ENCODE measurements at places on chromosomes 6 and 20. TPM values are rescaled to one million over a fixed set of nuclear protein-coding genes. Genes with fewer than 3 reads are reported as not detected.

- peaks cover 14% of the 10 kb centered on the region for H3K27me3 ChIP-seq
- peaks cover 19% of the 10 kb centered on the region for H3K4me1 ChIP-seq
- DNase-seq = no peak
These were observed 55.0 kb upstream of the DACT2 start for GRCh38 chr6:168374541-168375071.

GRCh38 chr20:56520180-56520579 lies 4.4 kb upstream of the FAM209A start:
- H3K4me1 ChIP-seq = peaks cover 5% of the 10 kb centered on the region
- no peak overlapping the region for H3K27ac ChIP-seq
- peaks cover 38% of the 10 kb centered on the region for H3K36me3 ChIP-seq
- H3K27me3 ChIP-seq = peaks cover 2% of the 10 kb centered on the region
- no peak for DNase-seq
- no peak overlapping the region for H3K4me3 ChIP-seq

- H3K27ac ChIP-seq = peak overlapping the region; percentile 86
- H3K27me3 ChIP-seq = no peaks in the 10 kb centered on the region
- peaks cover 8% of the 10 kb centered on the region for H3K36me3 ChIP-seq
- DNase-seq = no peak
- peaks cover 25% of the 10 kb centered on the region for H3K4me1 ChIP-seq
These were observed 76.7 kb downstream of the FOXC1 start for GRCh38 chr6:1686117-1687098.

DNA sequence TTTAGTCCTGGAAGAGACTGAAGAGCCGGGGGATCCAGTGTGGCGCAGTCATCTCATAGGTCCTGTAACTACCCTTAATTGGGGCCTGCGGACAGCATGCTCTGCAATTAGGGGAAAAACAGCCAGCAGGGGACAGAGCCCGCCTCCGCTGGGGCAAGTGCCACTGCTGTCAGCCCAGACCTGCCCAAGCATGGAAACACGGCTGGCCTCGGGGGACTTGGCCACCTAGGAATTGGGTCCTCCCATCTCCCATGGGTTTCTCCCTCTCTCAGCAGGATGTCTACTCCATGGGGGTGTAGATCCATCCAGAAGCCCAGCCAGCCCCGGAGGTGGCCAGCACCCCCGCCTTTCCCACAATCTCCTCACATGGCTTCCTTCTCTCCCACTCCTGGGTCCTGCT lies 3.6 kb downstream of the GHRH start:
- H3K4me1 ChIP-seq = peaks cover 27% of the 10 kb centered on the region
- no peak overlapping the region for H3K27ac ChIP-seq
- DNase-seq = no peak
- no peaks in the 10 kb centered on the region for H3K36me3 ChIP-seq
- H3K27me3 ChIP-seq = peaks cover 21% of the 10 kb centered on the region

GRCh38 chr6:133730881-133731280 lies 158.0 kb upstream of the TCF21 start:
- H3K4me3 ChIP-seq = no peak overlapping the region
- H3K36me3 ChIP-seq = no peaks in the 10 kb centered on the region
- H3K4me1 ChIP-seq = no peaks in the 10 kb centered on the region
- no peak overlapping the region for H3K27ac ChIP-seq
- no peak for DNase-seq

- H3K27ac ChIP-seq = no peak overlapping the region
- no peak overlapping the region for H3K4me3 ChIP-seq
- H3K36me3 ChIP-seq = no peaks in the 10 kb centered on the region
- DNase-seq = no peak
These were observed 3.4 kb upstream of the PTK6 start for GRCh38 chr20:63540417-63541186.

DNA sequence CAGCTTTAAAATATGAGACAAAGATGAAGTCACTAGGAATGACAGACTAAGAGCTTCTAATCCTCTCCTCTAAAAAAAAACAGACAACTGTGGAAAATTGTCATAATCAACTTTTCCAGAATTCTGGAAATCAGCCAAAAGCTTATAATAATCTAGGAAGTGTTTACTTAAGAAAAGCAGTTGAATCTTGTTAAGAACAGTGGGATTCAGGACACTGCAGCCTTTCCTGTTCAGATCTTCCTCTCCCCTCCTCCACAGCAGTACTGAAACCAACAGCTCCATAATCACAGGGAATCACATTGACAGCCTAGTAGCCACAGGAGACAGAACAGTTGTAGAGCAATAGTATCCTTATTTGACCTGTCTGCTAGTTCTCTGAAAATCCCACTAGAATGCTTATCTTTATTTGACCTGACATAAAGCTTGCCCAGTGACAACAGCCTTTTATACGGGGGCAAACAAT lies 41.6 kb downstream of the IBTK start:
- no peak for DNase-seq
- H3K36me3 ChIP-seq = peaks cover 36% of the 10 kb centered on the region
- no peaks in the 10 kb centered on the region for H3K27me3 ChIP-seq

DNA sequence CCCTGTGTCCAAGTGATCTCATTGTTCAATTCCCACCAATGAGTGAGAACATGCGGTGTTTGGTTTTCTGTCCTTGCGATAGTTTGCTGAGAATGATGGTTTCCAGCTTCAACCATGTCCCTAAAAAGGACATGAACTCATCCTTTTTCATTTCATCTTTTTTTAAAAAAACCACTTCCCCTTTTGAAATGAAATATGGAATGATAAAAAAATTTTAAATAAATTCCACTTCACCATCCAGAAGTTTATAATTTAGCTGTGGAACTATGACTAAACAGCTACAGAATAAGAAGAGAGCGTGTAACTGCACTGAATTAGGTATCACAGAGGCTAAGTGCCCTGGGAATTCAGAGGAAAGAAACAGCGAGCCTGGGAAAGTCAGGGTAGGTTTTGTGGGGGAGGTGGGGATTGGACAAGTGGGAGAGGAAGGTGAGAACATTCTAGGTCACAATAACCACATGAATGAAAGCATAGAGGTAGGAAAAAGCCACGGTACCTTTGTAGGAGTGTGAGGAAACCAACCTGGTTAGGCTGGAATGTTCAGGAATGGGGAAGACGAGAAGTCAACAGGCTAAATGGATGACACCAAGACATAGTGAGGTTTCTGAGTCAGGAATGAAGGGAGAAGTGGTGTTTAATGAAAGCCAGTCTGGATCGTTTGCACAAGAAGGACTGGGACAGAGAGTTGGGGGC lies 11.0 kb downstream of the TRIM10 start:
- DNase-seq = no peak
- no peak overlapping the region for H3K4me3 ChIP-seq
- H3K27ac ChIP-seq = no peak overlapping the region
- peaks cover 11% of the 10 kb centered on the region for H3K4me1 ChIP-seq
- H3K36me3 ChIP-seq = no peaks in the 10 kb centered on the region

DNA sequence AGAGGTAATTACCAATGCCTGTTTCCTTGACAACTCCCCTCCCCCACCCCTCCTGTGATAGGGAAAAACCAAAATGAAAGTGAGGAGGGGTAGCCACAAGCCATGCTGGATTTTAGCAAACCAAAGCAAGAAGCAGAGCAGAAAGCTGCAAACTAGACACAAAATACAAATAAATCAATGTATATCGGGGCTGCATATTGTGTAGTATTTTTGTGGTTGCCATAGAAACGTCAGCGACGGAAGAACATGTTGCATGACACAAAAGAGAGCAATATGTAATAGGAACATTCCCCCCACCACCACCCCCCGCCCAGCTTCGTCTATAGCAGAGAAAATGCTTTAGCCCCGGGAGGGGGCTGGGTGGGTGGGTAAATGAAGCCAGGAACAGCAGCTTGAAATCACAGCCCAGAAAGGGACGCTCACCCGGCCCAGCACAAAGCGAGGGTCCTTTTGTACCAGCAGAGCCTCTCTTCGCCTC lies 548 bp downstream of the AGPAT4 start:
- peaks cover 18% of the 10 kb centered on the region for H3K4me1 ChIP-seq
- H3K4me3 ChIP-seq = peak overlapping the region; percentile 94
- H3K27ac ChIP-seq = peak overlapping the region; percentile 90
- no peaks in the 10 kb centered on the region for H3K27me3 ChIP-seq

GRCh38 chr20:47320990-47321805 lies 35.3 kb downstream of the ZMYND8 start:
- H3K36me3 ChIP-seq = peaks cover 7% of the 10 kb centered on the region
- peaks cover 61% of the 10 kb centered on the region for H3K4me1 ChIP-seq
- no peaks in the 10 kb centered on the region for H3K27me3 ChIP-seq
- DNase-seq = no peak

DNA sequence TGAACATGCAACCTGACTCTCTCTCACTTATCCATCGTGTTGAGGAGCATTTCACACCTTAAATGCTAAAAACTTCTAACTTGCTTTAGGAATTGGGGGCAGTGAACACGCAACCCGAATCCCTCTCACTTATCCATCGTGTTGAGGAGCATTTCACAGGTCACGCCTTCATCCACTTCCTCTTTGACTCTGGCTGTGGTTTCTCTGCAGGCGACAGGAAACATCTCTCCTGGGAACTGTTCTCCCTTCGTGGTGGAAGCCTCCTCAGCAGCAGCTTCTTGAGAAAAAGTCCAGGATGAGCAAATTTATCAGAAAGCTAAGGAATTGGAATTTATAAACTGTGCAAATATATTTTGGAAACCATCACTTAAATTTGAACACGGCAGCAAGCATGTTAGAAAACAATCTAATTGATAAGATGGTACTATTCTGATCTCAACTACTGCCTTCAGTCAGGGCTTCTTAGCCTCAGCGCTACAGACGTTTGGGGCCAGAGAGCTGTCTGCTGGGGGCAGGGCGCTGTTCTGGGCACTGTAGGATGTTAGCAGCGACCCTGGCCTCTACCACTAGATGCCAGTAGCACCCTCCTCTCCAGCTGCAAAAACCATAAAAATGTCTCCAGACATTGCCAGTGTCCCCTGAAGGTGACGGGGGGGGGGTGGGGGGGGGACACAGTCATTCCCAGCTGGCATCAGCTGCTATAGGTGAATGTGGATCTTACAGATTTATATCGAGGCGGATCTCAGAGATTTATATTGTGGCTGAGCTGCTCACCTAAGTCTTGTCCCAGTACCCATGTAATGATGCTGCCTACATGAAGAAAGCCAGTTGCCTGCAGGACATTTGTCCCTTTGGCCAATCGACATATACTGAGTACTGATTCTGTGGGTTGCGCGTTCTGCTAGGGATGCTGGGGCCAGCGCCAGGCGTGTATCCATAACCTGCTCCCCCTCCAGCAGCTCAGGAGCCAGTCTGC lies 26.2 kb downstream of the CTCFL start:
- no peak overlapping the region for H3K27ac ChIP-seq
- H3K27me3 ChIP-seq = peaks cover 31% of the 10 kb centered on the region
- no peak overlapping the region for H3K4me3 ChIP-seq

DNA sequence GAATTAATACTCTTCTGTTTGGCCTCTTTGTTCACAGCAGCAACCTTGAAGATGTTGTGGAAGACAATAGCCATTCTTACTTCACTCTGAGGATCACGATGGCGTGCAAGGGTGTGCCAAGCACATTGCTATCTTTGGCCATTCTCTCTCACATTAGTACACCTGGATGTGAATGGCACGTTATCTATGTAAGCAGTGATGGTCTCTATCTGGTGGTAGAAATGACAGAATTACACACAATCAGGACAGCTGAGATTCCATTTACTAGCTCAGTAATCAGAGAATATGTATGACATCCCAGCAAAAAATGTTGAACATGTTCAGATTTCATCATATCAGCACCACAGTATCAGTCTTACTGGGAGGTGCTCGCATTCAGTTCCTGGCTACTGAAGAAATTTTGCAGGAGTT lies 116.2 kb downstream of the LCA5 start:
- H3K27me3 ChIP-seq = no peaks in the 10 kb centered on the region
- no peaks in the 10 kb centered on the region for H3K36me3 ChIP-seq
- H3K4me3 ChIP-seq = peak overlapping the region; percentile 2
- peak overlapping the region; percentile 86 for H3K27ac ChIP-seq

DNA sequence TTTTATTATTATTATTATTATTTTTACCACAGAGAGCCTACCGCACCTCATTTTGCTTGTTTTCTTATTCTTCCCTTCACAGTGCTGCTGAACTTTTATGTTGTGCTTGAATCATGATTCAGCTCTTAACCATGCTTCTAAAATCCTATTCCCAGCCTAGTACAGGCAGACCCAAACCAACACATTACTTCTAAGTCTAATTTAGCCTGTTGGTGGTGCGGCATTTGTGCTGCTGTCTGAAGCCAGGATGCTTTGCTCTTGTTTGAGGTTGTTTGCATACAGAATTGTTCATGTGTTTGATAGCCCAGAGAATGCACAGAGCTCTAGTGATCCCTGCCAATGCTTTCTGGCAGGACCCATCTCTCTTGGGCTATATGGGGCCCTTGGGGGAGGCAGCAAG lies 213.5 kb upstream of the KCNG1 start:
- H3K4me3 ChIP-seq = no peak overlapping the region
- H3K4me1 ChIP-seq = peaks cover 11% of the 10 kb centered on the region
- DNase-seq = no peak

GRCh38 chr6:76639941-76640340 lies 567.5 kb upstream of the IMPG1 start:
- H3K4me1 ChIP-seq = no peaks in the 10 kb centered on the region
- H3K36me3 ChIP-seq = no peaks in the 10 kb centered on the region
- H3K27ac ChIP-seq = no peak overlapping the region

GRCh38 chr6:169070506-169071176 lies 183.0 kb downstream of the THBS2 start:
- no peak overlapping the region for H3K27ac ChIP-seq
- DNase-seq = no peak
- H3K36me3 ChIP-seq = no peaks in the 10 kb centered on the region
- no peaks in the 10 kb centered on the region for H3K27me3 ChIP-seq
- H3K4me1 ChIP-seq = peaks cover 14% of the 10 kb centered on the region

DNA sequence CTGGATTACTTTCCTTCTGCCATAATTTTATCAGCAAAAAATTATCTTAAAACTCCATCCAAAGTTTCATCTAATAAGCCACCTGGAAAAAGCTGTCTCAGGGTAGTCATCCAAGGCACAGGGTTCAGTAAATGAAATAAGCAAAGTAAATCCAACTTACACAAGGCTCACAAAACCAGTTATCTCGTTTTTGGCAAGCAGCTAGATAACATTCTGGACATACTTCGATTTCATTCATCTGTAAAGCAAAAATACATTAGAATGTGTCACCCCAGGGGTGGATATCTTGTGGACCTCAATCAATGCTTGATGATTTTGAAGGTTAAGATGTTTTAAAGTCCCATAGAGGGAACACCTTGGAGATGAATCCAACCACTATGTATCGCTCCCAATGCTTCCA lies 73.1 kb downstream of the ZMYND8 start:
- H3K4me3 ChIP-seq = no peak overlapping the region
- no peak for DNase-seq
- H3K4me1 ChIP-seq = peaks cover 15% of the 10 kb centered on the region
- no peak overlapping the region for H3K27ac ChIP-seq
- H3K36me3 ChIP-seq = peaks cover 52% of the 10 kb centered on the region

Gene BNIP5
- total RNA-seq = 2.1 TPM

Gene C6orf58
- not detected for total RNA-seq

Gene ETV7
- 1.7 TPM for total RNA-seq

Gene BPIFB2
- total RNA-seq = 0.22 TPM

Gene SLC22A16
- not detected for total RNA-seq

Gene BHLHE23
- not detected for total RNA-seq

Gene PTCRA
- not detected for total RNA-seq
